ENCODE measurements at places on chromosomes 6 and 20.

GRCh38 chr6:72376736-72377135 is 245.1 kb upstream of the KCNQ5 start:
- DNase-seq, result no peak

DNA sequence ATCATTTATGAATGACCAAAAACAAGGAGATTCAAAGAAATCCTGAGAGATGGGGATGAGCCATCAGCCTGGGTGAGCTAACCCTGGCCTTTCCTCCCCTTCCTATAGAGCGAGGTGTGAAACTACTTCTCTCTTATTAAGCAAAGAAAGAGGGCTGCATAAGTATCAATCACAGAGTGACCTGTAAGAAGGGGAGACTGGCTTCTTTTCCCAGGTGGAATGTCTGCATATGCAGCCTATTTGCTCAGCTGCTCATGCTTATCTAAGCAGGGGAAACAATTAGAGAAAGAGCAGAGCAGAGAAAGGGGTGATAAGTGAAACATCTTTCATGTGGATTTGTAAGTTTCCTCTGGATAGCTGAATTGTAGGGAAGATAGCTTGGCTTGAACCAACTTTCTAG is 160.0 kb downstream of the PKHD1 start:
- DNase-seq, result no peak

DNA sequence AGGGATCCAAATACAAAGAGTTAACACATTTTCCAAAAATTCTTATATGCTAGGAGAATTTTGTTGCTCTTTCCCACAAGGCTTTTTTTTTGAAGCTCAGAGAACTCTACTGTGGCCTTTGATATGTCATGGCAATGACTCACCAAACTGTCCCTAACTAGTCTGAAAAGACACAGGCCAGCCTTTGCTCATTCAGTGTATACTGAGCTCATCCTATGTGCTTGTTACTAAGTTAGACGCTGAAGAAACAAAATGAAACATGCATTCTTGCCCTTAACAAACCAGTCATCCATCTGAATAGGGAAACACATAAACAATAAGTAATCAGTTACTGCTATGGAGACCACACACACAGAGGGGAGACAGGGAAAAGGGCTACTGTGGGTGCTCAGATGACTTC is 291.8 kb downstream of the FOXC1 start:
- no peak for DNase-seq

- DNase-seq, result no peak
Observed at GRCh38 chr20:6769903-6770785, 2.7 kb downstream of the BMP2 start.

GRCh38 chr6:82056567-82056966 is 191.0 kb downstream of the IBTK start:
- DNase-seq, result no peak

- DNase-seq, result no peak
Observed at GRCh38 chr6:14658886-14659561, 541.5 kb downstream of the CD83 start.

DNA sequence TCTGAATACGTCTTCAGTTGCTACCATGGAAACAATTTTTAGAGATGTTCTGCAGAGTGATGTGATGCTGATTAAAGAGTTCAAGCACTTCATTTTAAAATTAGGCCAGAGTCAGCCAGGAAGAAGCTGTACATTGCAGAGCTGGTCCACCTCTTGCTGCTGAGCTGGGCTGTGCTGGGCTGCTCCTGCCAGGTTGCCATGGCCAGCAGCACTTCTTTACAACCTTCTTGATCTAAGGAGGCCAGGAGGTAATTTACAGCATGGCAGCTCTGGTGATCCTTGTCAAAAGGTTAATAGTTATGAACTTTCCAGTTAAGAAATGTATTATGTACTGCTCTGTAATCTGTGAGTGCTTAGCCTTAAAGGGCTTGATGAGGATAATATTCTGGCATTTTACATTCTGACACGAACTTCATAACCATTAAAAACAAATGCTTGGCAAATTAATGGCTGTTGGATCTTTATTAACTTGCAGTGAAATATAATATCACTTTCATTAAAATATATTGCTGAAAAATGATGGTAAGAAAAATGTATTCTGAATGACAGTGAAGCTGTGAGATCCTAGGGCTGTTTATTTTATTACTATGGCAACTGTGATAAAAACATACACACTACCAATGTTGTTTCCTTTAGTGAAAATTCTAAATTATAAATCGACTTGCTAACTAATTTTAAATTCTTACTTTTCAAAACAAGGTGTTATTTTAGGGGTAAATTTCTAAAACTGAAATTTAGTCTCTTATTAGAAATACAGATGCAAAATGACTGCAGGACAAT is 259.7 kb downstream of the RFPL4B start:
- DNase-seq, result no peak

Data from GM04504 (cell line).